Right cardiac atrium (tissue), 5 donors: ENCODE measurements at places on chromosomes 2 and 18. TPM values are rescaled to one million over a fixed set of nuclear protein-coding genes. Genes with fewer than 3 reads are reported as not detected.

DNA sequence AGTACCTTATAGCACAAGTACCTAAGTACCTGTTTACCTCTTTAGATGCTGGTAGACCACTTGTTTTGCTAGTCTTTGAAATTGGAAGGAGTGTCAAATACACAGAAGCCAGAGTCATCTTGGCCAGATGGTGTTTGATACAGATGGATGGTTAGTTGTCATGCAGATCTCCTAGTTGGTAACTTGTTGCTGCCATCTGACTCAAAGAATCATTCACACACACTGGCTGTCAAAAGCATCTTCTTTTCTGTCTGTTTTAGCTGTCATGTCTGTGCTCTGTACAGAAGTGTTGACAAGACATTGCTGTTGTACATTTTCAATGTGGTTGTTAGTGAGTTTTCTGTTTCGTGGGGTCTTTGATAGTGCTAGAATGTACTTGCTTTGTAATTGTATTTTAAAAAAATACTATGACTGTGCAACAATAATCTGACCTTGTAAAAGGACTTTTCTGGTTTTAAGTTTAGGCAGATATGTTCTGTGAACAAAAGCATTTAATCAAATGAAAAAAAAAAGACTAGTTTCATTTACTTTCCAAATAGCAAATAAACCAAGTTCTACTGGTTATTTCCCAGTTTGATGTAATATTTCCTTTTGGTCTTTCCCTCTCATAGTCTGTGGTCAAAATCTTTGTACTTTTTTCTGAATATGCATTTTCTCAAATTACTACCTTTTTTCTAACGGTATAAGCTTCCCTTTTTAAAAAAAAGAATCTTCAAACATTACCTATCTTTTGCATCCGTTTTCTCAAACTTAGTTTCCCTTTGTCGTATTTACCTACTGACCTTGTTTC lies 39.9 kb downstream of the TANK start:
- no peak for DNase-seq

DNA sequence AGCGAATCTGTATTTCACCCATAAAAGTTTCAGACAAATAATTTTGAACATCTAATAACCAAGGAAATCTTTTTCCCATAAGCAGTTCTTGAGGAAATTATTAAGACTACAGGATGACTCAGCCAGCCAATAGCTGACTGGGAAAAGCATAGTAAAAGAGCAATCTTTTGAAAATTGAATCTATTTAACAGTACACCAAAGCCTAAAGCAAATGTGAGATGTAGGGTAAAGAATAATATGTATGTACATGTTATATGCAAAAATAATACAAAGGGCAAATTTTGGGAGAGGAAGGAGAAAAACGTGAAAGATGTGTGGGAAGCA lies 12.6 kb upstream of the KDSR start:
- DNase-seq, result no peak

DNA sequence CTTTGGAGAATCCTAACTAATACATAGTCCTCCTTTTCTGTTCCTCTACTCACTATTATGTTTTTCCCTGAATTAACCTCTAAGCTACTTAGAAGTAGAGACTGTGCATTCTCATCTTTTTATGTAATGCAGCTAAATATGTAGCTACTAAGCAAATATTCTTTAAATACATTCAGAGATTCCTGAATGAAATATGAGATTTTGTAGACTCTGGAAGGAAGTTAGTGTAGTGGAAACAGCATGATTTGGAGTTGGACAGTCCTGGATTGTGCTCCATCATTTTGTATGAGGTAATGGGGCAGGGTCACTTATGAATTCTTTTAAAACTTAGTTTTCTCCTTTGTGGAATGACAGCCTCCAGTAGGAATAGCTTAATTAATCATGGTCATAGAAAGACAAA lies 24.7 kb upstream of the NT5C1B start:
- no peak for DNase-seq

DNA sequence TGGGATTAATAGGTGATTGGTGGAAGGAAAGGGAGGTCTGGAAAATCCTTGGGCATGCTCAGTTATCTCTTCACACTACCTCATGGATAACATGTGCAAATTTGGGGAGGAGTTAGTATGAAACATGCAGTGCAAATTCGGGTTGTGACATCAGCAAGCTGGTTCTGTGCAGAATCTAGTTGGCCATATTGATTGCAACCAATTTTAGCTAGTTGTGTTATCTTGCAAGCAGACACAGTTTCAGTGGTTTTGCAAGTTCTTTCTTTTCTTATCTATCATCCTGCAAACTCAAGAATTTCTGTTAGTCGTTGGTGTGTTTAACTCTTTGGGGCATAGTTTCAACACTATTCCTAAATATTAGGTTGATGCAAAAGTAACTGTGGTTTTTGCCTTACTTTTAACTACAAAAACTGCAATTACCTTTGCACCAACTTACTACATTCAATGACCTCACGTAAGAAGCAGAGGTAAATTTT lies 135.4 kb downstream of the PTH2R start:
- no peak for DNase-seq

- DNase-seq, result no peak
These were observed 67.0 kb upstream of the TCF7L1 start for GRCh38 chr2:85066006-85066740.

DNA sequence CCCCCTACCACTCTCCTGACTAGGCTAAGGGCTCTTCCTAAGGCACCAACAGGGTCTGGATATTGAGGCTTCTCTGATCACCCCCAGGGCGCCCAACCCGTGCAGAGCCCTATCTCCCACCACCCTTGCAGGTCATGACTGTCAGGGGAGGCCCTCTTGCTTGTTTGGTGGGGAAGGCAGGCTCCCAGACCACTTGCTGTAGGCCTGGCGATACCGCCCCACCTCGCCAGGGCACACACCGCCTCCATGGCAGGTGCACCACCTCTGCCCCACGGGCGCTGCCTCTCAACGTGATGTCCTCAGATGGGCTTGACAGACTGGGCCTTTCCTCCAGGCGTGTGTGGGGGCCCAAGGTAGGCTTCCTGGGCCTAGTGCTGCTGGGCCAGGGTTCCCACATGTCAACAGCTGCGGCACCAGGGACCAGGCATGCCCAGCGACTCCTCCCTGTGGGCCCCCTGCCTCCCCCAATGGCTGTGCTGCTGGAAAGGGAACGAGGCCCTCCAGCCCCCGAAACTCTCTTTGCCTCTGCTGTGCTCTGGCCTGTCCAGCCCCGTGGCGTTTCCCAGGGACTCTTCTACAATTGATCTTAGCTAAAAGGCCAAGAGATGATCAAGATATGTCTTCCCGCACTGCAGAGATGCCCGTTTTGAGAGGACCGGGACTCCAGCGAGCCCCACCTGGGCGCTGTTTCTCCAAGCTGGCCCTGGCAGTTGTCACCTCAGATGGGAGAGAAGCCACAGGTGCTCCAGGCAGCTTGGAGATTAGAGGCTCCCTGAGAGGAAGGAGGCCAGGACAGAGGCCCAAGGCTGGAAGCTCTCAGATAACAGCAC lies 7.5 kb downstream of the NPPC start:
- DNase-seq, result no peak

GRCh38 chr2:170819680-170820664 lies 3.3 kb downstream of the GAD1 start:
- no peak for DNase-seq

- no peak for DNase-seq
These were observed 28.8 kb downstream of the STEAP3 start for GRCh38 chr2:119252186-119253113.

DNA sequence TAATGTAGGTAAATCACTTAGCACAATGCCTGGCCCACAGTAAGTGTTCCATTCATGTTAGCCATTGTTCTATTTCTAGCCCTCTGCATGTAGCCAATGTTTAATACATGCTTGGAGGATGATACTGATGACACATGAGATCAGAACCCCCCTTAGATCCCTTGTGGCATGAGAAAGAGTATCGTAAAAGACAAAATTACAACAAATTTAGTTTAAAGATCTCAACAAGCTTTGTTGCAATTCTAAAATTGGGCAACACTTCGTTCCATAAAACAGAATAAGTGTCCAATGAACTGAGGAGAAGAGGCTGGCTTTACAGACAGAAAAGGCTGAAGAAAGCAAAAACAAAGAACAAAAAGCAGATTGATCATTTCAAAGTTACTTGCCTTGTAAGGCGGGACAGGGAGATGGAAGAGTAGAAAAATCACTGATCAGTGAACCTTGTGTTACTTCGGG lies 148.7 kb upstream of the SLC1A4 start:
- DNase-seq, result no peak

DNA sequence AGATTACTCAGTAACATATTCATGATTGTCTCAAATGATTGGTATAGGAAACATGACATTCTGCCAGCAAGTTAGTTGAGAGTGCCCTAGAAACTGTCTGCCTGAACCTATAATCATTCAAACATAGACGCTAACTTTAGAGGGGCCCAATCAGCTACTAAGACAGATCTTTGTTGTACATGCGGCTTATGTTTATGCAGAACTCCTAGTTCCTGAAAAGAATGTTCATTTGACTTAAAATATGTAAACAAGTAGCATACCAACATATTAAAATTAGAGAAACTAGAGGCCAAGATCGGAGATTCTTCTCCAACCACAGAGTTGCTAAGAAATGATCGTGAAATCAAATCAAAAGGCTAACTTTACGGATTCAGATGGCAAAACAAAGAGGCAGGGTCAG lies 4.2 kb upstream of the METAP1D start:
- no peak for DNase-seq

DNA sequence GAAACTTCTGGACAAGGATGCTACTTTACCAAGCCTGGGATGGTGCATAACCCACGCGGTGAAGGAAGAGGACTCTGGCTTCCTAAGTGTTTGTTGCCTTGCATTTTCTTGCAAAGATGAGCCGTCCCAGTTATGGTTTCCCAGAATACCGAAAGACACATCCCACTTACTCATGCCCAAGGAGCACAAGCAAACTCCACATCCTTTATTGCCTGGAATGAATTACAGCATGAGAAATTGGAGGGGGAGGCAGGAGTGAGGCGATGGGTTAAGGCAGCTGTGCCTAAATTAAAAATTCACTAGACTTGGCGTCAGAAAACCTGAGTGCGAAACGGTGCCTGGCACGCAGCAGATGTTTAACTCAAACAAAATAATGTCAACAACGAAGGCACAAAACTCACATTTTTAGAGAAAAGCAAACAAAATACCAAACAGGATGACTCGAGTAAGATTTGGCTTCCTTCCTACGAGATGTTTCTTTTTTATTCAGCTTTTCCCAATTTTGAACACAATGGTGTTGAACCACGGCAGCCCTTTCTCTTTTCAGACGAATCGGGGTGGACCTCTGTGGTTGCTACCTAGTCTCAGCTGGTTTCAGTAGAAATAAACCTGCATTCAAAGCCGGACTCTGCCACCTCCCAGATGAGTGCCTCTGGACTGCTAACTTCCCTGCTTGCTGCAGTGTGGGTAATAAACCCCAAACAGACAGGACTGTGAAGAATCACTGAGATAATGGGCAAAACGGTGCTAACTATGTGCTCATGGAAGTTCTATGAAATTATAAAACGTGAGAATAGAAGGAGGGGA lies 100.3 kb upstream of the NCK2 start:
- DNase-seq, result no peak

- DNase-seq, result no peak
These were observed 253.1 kb downstream of the DYM start for GRCh38 chr18:49207361-49207760.

GRCh38 chr2:219709331-219709761 lies 81.9 kb downstream of the SLC4A3 start:
- no peak for DNase-seq

GRCh38 chr2:174704642-174705041 lies 59.6 kb downstream of the CHRNA1 start:
- no peak for DNase-seq

- DNase-seq, result no peak
These were observed 66.3 kb downstream of the EMX1 start for GRCh38 chr2:72983500-72984161.

DNA sequence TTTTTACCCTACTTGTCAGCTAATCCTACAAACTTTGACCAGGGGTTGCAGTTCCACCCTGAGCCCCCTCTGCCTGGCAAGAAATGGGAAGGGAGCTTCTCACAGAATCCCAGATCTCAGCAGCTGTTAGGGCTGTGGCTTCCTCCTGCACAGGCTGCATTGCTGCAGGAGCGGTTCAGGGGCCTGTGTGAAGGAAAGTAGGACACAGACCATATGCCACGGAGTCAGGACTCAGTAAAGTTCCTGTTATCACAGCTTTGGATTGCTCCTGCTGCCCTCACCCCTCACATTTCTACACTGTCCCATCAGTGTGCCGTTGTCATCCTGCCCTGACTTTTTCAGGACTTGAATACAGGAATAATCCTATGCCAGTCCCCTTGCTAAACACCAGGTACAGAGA lies 62.8 kb upstream of the SP3 start:
- DNase-seq, result peak; percentile 48

DNA sequence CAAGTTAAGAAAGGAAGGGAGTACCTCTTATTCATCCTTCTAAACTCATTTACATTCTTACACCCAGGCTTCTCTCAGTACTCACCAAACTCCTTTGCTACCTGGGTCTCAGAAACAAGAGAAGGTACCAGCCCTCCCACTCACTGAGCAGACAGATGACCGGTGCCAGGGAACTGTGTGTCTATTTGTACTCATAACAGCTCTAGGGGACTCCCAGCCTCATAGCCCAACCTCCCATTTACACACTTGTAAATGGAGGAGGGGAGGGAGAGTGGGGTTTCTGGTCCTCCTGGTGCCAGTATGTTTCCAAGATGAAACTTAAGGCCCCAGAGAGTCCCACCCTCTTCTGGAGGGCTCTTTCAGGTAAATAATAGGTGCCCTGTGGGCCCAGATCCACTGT lies 42.8 kb upstream of the SIGLEC15 start:
- no peak for DNase-seq

- no peak for DNase-seq
These were observed 17.2 kb upstream of the HK2 start for GRCh38 chr2:74816540-74817303.

- DNase-seq, result no peak
These were observed 23.4 kb downstream of the BMP10 start for GRCh38 chr2:68847751-68848150.

- no peak for DNase-seq
These were observed 900.5 kb upstream of the CRIM1 start for GRCh38 chr2:35454966-35455638.

DNA sequence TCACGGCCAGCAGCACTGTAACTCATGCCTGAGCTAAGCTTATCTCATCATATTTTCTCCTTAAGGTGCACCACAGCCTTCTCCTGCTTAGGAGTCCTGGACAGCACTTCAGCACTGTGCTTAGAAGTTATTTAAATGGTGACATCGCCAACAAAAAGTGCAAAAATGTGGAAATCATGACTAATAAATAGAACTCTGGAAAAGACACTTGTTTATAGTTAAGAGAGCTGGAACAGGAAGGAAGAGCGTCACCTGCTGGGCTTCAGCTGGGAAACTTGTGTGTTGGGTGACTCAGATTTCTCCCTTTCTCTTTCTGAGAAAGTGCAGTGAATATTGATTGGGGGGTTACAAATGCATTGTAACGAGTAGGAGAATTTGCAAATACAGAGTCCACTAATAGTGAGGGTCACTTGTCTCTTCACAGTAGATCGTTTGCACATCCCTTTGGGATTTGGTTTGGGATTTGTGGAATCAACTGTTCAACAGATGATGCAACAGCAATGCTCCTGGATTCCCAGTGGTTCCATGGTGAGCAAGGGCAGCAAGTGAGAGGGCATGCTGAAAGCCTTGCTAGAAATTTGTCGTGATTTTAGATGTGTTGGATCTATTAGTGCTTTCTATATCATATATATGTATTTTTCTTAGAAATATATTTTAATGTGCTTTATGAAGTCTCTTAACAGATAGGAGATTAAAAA lies 84.2 kb downstream of the DOK6 start:
- DNase-seq, result no peak

Gene INO80C
- total RNA-seq, result 25.5 TPM

Gene LIMS4
- 1.4 TPM for total RNA-seq

Gene PROM2
- 0.66 TPM for total RNA-seq

Gene UGT1A3
- total RNA-seq, result not detected

Gene ASB3
- total RNA-seq, result 10.0 TPM

Gene CNNM4
- 23.7 TPM for total RNA-seq

Gene TEKT4
- total RNA-seq, result not detected
